ENCODE measurements at places on chromosomes 1 and 21.

DNA sequence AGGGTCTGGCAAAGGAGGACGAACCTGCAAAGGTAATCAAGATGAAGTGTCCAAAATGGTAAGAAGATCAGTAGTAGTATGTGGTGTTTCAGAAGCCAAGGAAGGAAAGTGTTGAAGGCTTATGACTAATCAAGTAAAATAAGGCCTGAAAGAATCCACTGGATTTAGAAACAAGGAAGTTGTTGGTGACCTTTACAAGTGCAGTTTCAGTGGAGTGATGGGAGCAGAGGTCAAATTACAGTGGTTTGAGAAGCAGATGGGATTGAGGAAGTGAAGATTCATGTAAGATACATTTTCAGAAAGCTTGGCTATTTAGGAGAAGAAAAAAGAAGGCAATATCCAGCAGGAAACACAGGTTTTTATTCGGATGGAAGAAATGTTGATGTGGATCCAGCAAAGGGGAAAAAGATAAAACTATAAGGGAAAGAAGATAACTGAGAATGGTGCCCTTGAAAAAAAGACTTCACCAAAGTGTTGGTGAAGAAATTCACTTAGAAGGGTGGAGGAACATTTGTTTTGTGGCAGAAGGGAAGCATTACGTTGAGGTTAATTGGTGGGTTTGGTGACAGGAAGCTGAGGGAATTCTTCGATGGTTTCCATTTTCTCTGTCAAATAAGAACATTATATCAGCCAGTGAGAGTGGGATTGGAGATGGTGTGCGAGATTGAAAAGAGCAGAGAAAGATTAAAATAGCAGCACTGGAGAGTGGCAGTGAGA lies 2.1 kb downstream of the ARMH1 start:
- no peak for DNase-seq

DNA sequence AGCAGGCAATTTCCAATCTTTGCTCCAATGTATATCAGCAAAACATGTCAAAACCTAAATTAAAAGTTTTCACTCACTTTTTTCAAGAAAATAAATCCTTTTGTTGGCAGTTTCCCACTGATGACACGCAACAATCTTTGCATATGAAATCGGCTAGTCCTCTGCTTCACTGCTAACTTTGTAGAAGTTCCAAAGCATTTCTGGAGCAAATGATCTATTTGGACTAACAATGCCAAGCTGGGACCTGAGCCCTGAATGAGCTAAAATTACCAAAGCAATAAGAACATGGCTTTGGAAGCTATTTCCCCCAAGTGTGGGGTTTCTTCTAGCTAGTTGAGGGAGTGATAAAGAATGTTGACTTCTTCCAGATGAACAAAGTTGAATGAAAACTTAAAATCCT lies 5.1 kb downstream of the BEND5 start:
- DNase-seq: no peak

GRCh38 chr1:214280386-214281020 lies 456 bp upstream of the SMYD2 start:
- DNase-seq: no peak

DNA sequence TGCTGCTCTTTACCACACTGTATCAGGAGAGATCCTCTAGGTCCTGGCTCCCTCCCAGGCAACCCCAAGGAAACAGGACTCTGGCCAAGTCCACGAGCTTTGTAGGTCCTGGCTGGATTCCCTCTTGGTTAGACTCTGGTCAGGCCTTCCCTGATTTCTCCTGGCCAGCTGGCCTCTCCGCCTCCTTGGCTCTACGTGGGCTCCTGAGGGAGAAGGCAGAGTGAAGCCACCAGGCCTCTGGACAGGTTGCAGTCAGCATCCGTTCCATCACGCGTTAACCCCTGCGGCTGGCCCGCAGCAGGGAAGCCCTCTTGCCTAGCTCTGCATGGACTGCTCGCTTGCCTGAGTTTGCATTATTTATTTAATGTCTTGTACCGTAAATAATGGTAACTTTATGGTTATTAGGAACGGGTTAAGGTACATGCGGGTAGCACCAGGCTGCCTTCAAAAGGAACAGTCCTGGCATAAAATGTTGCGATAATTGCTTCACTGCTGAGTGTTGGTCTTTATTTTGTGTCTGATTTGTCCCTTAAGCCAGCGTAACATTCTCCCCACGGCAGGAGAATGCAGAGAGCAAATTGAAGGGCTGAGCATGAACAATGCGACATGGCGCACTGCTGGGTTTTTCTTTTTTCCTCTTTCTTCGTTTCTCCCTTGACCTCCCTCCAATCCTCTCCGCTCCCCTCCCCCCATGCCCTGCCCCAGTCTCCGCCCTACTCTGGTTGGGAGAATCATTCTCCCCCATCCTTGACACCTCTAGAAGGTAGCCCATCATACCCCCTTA lies 100.3 kb downstream of the RNF220 start:
- DNase-seq: no peak

DNA sequence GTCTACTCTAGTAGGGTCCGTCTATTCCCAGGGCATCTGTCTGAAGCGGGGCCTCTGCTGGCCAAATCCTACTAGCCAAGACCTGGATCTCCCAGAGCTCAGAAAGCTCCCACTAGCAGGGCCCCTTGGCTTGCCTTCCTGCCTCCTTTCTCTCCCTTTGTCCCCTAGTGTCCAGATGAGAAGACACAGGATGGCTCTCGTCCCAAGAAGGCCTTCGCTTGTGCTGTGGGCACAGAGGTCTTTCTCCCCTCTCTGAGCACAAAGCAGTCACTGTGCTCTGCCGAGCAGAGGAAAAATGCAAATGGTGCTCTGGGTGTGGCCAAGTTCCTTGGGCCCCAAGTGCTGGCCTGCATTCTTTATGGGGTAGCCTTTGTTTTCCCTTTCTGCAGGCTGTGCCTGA lies 13.0 kb upstream of the GPR137B start:
- DNase-seq: no peak

Measured in naive B cell (primary cell).